ENCODE measurements at places on chromosomes 7 and 10.

- DNase-seq, result no peak
Observed at GRCh38 chr7:1691601-1692514, 21.8 kb downstream of the ELFN1 start.

GRCh38 chr10:72801263-72801868 lies 92.2 kb upstream of the OIT3 start:
- DNase-seq, result no peak

DNA sequence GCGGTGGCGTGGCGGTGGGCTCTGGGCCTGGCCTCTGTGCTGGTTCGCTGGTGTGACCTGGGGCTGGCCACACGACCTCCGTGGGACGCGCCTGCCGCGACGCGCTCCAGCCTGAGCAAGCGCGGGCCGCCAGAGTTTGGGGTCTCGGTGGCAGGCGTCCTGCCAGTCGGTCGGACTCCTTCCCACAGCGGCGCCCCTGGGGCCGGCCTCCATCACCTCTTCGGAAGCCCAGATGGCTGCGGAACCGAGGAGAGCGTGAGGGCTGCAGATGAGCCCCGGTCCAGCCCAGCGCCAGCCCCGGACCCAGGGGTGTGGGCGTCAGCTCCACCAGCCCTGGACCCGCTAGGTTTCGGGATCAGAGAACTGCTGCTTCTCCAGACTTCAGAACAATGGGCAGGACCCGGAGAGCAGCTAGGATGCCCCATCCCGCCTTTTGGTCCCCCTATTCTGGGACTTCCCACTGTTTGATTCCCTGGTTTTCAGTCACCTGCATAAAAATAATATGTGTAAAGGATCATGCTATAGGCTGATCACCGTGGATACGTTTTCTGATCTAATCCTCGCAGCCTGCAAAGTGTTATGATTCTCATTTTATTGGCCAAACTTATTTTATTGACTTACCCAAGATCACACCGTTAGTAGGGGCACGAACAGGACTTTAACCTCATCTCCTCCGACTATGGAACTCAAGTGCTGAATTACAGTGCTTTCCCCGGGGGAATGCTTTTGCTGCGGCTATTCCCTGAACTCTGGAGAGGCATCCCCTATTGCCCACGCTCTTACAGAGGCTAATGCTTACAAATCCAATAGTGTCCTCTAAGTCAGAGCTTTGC lies 2.8 kb downstream of the CYP26C1 start:
- no peak for DNase-seq

GRCh38 chr10:26773633-26774032 lies 76.1 kb downstream of the PDSS1 start:
- DNase-seq, result no peak

DNA sequence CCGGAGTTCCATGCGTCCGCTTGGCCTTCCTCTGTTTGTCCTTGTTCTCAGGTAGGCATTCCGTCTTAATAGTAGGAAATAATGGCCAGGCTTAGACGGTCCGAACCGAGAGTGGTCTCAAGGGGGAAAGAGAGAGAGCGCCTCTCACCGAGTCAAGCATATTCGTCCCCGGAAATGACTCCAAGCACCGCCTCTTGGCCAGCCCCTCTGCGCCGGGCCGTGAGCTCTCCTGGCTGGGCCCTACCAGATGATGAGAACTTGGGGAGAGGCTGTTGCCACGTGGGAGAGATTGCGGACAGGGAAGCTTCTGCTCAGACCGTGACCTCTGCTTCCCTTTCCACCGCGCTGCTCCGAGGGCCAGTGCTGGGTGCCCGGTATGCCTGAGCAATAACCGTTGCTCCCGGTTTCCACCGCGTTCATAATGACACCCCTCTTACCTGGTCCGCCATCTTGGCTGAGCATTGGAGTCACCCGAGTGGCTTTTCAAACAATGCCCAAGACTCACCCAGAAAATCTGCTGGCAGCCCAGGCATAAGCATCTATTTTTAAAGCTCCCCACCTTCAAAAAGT lies 251.1 kb upstream of the SHH start:
- no peak for DNase-seq

DNA sequence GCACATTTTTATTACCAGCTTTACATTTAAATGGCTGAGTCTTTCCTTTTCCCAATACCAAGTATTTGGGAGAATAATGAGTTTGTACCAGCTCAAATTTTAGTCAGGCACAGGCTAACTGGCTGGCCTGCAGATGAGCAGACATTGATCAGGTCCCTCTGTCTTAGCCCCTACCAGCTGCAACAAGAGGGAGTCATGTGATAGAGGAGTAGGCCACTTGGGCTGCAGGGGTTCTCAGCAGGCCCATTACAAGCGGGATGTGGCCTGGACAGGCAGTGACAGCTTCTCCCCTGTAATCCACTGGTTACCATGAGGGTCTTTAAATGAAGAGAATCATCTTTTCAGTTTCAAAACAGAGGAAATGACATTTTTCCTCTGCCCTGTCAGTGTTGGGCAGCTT lies 283.6 kb downstream of the SUGCT start:
- DNase-seq, result no peak

GRCh38 chr7:84412161-84412969 lies 217.8 kb upstream of the SEMA3A start:
- DNase-seq, result peak; percentile 81

- DNase-seq, result no peak
Observed at GRCh38 chr10:48750019-48750418, 65.3 kb downstream of the WDFY4 start.

DNA sequence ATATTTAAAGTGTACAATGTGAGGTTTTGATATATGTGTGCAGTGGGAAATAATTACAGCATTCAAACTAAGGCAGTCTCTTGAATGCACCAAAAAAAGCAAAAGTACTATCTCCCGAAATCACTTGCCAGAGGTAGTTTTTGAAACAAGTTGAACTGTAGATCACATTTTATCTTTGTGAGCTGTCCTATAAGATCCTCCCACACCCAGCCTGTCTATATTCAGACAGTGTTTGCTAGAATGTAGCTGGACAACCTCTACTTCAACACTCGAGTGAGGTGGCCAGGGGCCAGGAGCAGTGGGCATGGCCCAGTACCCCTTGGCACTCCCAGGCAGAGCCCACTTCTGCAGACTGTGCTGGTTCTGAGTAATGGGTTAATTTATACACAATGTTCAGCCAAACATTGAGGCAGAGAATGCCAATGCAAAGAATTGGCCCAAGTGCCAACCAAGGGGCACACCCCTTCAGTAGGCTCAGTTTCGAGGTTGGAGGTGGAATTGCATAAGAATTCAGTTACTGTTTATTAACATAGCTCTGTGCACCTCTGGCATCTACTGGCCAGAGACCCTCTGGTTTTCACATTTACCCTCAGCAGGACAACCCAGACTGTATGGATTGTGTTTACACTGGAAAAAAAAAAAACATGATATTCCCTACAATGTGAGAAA lies 70.5 kb downstream of the AHR start:
- DNase-seq, result no peak

DNA sequence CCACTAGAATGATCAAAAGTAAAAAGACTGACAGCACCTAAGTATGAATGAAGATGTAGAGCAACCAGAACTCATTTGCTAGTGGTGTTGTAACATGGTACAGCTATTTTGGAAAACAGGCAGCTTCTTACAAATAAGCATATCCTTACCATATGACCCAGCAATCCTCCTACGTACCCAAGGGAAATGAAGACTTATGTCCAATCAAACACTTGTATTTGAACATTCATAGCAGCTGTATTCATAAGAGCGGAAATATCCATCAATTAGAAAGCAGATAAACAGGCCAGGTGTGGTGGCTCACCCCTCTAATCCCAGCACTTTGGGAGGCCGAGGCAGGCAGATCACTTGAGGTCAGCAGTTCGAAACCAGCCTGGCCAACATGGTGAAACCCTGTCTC lies 53.0 kb downstream of the KLRG2 start:
- DNase-seq, result no peak

- no peak for DNase-seq
Observed at GRCh38 chr7:30150711-30151110, 15.9 kb downstream of the MTURN start.

GRCh38 chr10:123574109-123574698 lies 92.0 kb upstream of the GPR26 start:
- DNase-seq, result no peak

DNA sequence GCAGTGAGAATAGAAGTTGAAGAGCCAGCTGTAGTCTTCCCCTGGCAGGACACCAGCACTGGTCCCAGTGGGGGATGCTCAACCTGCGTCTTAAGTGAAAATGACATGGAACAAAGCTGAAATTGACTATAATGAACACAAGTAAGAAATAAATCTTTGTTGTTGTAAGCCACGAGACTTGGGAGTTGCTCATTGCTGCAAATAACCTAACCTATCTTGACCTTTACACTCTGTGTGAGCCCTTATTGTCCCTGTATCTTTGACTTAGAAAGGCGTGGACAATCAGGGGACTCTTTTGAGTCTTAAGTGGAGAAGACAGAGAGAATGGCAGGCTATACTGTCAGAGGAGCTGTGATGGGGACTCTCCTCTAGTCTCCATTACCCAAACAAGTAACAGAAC lies 16.9 kb downstream of the ZC3HAV1L start:
- no peak for DNase-seq

DNA sequence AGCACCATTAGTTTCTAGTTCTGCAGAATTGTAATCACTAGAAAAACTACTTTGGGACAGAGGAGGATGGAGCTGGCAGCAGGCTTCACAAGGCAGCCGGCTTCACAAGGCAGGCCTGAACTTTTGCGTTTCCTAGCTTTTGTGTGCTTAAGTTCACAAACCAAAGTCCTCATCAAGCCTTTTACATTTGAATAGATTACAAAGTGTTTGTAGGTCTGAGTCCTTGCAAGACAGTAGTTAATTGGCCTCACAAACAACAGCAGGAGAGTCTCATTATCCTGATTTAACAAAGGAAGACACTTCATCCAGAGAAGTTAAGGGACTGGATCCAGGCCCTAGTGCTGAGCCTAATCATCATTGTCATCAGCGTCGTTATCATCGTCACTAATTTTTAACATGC lies 147.8 kb upstream of the AUTS2 start:
- DNase-seq, result no peak

DNA sequence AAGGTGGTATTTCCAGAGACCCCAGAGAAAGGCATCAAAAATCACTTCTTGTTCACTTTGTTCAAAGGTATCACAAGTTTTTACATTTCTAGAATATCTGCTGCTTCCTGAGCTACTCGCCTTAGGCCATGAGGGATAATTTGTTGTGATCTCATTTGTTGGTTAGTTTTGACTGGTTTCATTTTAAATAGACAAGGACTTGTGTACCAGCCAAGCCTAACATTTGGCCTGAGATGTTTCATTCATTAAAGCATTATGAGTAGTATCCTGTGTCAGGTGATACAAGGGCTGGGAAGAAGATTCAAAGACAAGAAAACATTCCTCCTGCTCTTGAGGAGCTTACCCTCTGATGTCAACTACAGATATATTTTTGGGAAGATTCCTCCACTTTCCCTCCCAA lies 170.3 kb upstream of the FAM171A1 start:
- no peak for DNase-seq

- no peak for DNase-seq
Observed at GRCh38 chr10:1954300-1954699, 217.0 kb upstream of the ADARB2 start.

GRCh38 chr7:43513251-43513650 lies 69.7 kb upstream of the STK17A start:
- no peak for DNase-seq

- no peak for DNase-seq
Observed at GRCh38 chr7:17183630-17184328, 114.7 kb upstream of the AHR start.

- no peak for DNase-seq
Observed at GRCh38 chr7:96778263-96778662, 68.6 kb upstream of the SEM1 start.

GRCh38 chr7:55413442-55413841 lies 48.3 kb downstream of the LANCL2 start:
- no peak for DNase-seq

- DNase-seq, result no peak
Observed at GRCh38 chr7:87375662-87376435, 30.4 kb downstream of the CROT start.

- DNase-seq, result no peak
Observed at GRCh38 chr7:10579561-10579960, 394.1 kb upstream of the PHF14 start.

DNA sequence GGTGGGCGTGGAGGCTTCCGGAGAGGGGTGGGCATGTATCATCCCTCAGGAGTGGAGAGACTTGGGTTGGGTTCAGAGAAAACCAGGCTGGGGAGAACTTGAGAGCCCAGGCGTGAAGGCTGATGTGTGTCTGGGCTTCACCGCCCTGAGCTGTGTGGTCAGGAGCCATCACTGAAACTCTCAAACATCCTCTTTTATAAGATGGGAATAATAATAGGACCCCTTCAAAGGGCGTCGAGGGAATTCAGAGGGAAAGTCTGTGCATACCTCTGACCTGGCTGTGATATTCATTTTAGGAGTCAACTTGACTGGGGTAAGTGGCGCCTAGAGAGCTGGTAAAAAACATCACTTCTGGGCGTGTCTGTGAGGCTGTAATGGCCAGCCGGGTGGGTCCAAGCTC lies 21.1 kb upstream of the PSMG3 start:
- no peak for DNase-seq

- DNase-seq, result no peak
Observed at GRCh38 chr7:154836021-154836448, 166.9 kb downstream of the PAXIP1 start.

GRCh38 chr10:80786322-80786721 lies 248.6 kb downstream of the SH2D4B start:
- no peak for DNase-seq

- DNase-seq, result no peak
Observed at GRCh38 chr7:86784765-86785164, 141.1 kb downstream of the GRM3 start.

GRCh38 chr10:3213758-3214515 lies 41.4 kb upstream of the PITRM1 start:
- no peak for DNase-seq

DNA sequence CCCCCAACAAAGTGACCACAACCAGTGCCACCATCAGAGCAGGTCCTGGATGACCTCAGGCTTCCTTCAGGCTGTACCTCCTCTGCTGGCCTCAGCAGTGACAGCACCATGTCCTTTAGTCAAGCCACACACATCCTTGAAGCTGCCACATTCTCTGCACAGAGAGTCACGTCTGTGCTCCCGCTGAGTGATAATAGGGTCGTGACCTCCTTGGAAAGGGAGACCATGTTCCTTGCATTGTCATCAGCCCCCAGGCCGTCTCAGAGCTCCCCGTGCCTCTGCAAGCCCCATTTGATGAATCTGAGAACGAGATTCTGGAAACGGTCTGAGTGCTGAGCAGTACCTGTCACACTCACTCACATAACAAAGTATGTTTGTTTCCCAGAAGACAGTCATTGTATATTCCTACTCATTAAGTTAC lies 106.5 kb upstream of the PRR15 start:
- no peak for DNase-seq

- DNase-seq, result no peak
Observed at GRCh38 chr10:118689070-118689858, 65.5 kb downstream of the CACUL1 start.
